Activated naive CD8-positive, alpha-beta T cell treated with anti-CD3 and anti-CD28 coated beads, Interleukin-2, amount 10 ng/mL, durations not matched to agents 7 days and 5 days (primary cell): ENCODE measurements at places on chromosomes 11 and 22. TPM values are rescaled to one million over a fixed set of nuclear protein-coding genes. Genes with fewer than 3 reads are reported as not detected.

OR52H1 gene
- not detected for total RNA-seq

MUC6 gene
- not detected for total RNA-seq

GRCh38 chr11:27173545-27173944, 132.9 kb downstream of the BBOX1 start:
- H3K4me3 ChIP-seq, result no peak overlapping the region
- peaks cover 11% of the 10 kb centered on the region for H3K27me3 ChIP-seq
- no peak for DNase-seq

DNA sequence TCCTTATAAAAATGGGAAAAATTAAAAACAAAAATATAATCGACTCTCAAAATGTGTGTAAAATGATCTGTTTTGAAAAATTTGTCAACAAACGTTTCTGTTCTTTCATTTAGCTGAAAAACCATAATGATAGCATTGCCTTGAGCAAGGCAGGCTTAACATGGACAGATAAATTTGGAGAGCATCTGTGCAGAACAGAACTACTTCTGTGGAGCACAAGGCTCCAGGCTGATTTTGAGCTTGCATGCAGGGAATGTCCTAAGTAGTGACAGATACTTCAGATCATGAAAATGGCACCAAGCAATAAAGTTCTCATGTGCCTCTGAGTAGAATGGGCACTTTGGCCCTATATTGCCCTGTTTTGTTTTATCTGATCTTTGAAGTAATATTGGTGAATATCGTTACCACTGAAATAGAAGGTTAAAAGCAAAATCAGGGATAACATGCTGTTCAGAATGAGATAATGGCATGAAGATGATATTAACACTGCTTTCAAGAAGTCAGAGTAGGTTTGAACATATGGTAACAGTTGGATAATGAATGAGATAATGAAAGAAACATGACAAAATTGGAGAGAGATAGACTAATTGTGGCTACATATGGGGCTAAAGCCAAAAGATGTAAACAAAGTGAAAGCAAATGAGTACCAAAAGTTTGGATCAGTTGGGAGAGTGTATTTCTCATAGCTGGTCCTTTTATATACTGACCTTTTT, 730.5 kb upstream of the CCDC179 start:
- no peak overlapping the region for H3K27ac ChIP-seq
- no peak for DNase-seq
- H3K36me3 ChIP-seq, result no peaks in the 10 kb centered on the region
- H3K4me1 ChIP-seq, result no peaks in the 10 kb centered on the region
- H3K27me3 ChIP-seq, result no peaks in the 10 kb centered on the region
- H3K4me3 ChIP-seq, result no peak overlapping the region

- DNase-seq, result no peak
- peaks cover 2% of the 10 kb centered on the region for H3K4me1 ChIP-seq
- no peak overlapping the region for H3K27ac ChIP-seq
- no peak overlapping the region for H3K4me3 ChIP-seq
Observed at GRCh38 chr11:65293909-65294381, 20.7 kb upstream of the CDC42EP2 start.
